NCI-H1417 (cell line): ENCODE measurements at places on chromosomes 2 and 18.
A peak's percentile ranks its signal among the peaks of the same experiment; 100 is the strongest.

- DNase-seq: no peak
Observed at GRCh38 chr2:231191896-231192872, 6.2 kb upstream of the ARMC9 start.

- no peak for DNase-seq
Observed at GRCh38 chr2:227022608-227023007, 141.4 kb downstream of the COL4A4 start.

DNA sequence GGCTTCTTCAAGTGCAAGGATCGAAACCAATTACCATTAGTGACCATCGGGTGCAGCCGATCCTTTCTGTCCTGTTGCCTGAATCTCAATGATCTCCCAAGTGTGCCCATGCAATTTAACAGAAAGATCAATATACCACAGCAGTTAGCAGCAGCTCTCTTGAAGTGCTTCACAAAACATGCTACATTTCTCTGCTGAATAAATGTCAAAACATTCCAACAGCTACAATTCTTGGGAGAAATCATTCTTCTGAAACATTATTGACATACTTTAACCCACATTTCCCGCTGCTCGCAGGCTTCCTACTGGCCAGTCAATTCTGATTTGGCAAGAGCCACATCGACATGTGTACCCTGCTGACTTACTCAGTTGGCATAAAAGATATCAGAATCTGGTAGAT lies 907.7 kb downstream of the TMEM182 start:
- no peak for DNase-seq

DNA sequence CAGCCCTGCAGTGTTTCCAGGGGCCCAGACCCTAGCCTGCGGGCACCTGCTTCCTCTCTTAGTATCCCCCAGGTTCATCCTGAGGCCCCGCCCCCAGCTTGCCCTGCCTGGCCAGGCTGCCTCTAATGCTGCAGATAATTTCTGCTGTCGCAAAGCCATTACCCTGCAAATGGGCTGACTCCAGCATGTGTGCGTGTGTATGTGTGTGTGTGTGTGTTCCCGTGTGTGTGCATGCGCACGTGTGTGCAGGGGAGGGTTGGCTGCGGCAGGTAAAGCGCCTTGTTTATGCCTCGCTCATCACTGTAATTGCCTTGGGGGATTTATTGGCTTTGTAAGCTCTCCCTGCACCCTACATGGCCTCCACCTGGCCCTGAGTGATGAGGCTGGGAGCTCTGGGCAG lies 7.6 kb upstream of the PRSS56 start:
- DNase-seq: peak; percentile 73

DNA sequence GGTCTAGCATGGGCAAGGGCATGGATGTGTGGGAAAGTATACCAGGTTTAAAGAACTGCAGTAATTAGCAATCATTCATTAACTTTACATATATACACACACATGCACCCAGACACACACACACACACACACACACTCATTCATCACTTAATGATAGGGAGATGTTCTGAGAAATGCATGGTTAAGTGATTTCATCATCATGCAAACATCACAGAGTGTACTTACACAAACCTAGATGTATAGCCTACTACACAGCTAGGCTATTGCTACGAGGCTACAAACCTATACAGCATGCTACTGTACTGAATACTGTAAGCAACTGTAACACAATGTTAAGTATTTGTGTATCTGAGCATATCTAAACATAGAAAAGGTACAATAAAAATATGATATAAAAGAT lies 83.6 kb downstream of the COLEC12 start:
- DNase-seq: no peak

- peak; percentile 74 for DNase-seq
Observed at GRCh38 chr2:166375736-166376487, at the start of gene SCN9A. Gene SCN9A, minus strand, starts transcription at chr2:166375944. Its CDS starts 64,188 bp downstream, at chr2:166311756.

GRCh38 chr2:169005080-169005598 lies 26.0 kb downstream of the ABCB11 start:
- no peak for DNase-seq

GRCh38 chr2:46540496-46541331 lies 61.3 kb downstream of the TMEM247 start:
- no peak for DNase-seq

DNA sequence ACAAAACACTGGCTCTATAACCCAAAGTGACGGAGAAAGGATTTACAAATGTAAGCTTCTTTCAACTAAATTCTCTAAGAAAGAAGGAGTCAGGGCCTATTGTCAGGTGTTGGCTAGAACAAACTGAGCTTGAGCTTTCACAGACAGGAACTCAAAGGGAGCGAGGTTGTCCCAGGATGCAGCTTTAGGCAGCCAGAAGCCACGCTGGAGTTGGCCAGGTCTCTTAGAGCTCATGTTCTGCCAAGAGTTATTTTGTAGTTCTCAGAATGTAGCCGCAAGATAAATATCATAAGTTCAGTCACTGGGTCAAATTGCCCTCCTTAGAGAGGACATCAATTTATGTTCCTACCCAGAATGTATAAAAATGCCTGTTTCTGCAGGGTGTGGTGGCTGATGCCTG lies 54.1 kb upstream of the GREB1L start:
- DNase-seq: no peak

DNA sequence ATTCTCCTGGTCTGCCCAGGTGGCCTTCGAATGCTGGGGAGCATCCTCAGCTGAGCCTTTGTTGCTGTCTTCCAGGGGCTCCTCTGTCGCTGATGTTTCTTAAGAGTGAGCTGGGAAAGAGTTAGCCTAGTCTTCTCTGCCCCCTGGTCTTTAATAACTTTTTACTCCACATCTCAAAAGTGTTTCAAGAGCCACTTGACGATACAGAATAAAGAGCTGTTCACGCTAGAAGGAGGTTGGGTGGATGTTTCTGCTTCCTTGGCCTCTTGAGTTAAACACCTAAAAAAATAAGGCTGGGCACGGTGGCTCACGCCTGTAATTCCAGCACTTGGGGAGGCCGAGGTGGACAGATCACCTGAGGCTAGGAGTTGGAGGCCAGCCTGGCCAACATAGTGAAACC lies 2.8 kb upstream of the BUB1 start:
- DNase-seq: no peak
